Left kidney (tissue), 8 donors: ENCODE measurements at places on chromosomes 5 and 9.
A peak's percentile ranks its signal among the peaks of the same experiment; 100 is the strongest.

DNA sequence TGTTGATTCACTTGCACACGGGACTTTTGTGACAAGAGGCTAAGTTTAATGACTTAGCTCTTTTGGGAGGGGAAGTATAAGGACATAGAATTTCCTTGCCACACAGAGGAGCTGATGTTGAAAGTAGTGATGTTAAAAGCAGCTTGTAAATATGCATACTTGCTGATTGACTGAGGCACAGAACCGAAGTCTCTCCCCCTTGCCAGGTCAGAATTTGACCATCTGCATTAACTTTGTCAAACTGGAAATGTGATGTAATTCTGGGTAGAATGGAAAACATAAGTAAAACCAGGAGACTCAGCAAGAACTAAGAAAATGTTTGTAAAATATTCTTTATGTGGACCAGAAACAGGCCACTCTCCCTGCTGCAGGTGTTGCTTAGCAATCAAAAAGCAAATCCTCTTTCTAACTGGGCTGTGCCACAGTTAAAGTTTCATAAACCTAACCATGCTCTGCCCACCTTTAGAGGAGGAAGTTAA, 284.2 kb downstream of the NR3C1 start:
- no peak for DNase-seq

- DNase-seq, result no peak
These were observed 30.4 kb downstream of the GABBR2 start for GRCh38 chr9:98678244-98678842.

DNA sequence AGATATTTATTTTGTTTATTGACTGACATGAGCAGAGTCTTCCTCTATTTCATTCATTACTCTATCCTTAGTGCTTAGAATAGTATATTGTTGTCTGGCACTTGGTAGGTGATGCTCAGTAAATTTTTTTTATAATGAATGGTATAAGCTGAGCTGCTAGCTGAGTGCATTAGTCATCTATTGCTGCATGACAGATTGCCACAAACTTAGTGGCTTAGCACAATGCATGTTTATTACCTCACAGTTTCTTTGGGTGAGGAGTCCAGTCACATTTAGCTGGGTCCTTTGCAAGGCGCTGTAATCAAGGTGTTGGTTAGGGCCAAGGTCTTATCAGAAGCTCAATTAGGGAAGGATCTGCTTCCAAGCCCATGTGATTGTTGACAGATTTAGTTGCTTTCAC, 23.1 kb downstream of the SMAD5 start:
- no peak for DNase-seq

DNA sequence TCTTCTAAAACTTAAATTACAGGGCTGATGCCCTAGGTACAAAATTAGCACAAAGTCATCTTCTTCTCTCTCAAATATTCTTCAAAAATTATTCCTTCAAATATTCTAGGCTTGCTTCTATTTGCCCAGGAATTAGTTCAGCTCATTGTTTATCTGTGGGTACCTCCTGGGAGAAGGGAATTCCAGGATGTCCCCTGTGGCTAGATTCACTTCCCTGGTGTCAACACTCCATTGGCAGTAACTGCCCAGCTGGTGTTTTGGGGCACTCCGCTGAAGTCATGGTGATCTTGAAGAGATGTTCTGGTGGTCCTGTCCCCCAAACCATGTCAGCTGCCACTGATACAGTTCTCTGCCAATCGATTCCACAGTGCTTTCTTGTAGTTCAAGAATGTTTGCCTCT, 26.2 kb upstream of the TGFBR1 start:
- no peak for DNase-seq

GRCh38 chr5:139669662-139670368, 21.7 kb downstream of the CXXC5 start:
- no peak for DNase-seq

DNA sequence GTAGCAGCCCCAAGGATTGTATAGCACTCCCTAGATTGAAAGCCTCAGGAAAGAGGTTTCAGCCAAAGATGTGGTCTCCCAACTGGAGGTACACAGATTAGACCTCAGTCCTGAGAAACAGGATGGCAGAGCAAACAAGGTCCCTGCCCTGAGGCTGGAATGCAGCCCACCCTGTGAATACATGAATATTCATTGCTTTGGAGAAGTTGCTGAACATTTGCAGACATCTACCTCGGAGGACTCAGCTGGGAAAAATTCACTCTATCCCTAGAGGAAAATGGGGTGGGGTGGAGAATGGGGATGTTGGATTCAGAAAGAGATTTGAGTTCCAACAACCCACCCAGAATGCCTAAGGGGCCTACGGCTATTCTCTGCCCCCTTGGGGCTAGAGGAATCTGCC, 129.4 kb downstream of the SLIT3 start:
- DNase-seq, result no peak

DNA sequence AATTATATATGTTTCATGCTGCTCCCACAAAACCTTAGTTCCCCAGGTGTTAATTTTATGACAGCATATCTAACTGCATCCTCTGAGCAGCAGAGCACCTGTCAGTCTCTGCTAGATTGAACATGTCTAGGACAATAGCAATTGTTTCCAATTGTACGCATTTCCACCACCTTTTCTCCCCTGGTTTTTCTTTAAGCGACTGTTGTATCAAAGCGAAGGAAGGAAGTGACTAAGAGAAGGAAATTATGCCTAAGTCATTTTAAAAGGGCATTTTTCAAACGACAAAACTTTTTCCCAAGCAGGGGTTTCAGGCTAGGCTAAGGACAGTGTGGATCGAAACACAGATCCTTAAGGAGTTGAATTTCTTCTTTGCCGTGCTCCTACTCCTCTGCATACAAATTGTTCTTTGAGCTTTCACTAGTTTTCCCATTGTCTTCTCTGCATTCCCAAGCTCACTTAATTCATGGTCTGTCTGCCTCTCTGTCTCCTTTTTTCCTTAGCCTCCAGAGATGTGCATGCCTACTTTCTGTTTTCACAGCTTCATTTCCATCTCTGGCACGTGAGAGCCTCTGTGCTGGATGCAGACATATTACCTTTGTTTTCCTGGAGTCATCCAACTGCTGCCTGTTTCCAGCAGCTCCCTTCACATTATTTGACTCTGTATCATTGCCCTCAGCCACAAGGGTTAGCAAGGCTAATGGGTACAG, 39.4 kb upstream of the STARD4 start:
- no peak for DNase-seq

GRCh38 chr5:80759866-80760577, 105.2 kb upstream of the DHFR start:
- DNase-seq, result no peak

GRCh38 chr9:274406-274805, 59.7 kb downstream of the DOCK8 start:
- DNase-seq, result no peak

DNA sequence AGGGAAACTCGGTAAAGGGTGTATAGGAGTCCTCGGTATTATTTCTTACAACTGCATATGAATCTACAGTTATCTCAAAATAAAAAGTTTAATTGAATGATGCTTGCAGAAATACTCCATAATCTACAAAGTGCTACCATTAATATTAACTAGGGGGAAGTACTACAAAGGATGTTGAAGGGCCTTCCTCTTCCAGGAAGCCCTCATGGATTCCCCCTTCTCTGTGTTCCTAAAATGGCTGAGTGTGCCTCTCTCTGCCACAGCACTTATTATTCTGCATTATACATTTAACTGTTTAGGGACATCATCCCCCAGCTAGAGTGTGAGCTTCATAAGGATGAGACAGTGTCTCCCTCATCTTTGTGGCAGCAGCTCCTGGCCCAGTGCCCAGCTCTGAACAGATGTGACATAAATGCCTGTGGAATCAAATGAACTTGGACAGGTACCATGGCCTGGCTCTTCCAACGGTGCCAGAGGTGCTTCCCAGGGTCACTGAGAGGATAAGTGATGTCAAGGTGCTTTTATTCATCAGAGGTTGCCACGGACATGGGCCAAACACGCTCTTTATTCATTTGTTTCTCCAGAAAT, 99.5 kb downstream of the PAX5 start:
- no peak for DNase-seq

- DNase-seq, result no peak
These were observed 17.8 kb downstream of the NUDT2 start for GRCh38 chr9:34346873-34347799.

GRCh38 chr5:149210225-149210624, 61.4 kb upstream of the AFAP1L1 start:
- no peak for DNase-seq

GRCh38 chr9:35734096-35734495, 1.6 kb downstream of the CREB3 start:
- DNase-seq, result no peak

DNA sequence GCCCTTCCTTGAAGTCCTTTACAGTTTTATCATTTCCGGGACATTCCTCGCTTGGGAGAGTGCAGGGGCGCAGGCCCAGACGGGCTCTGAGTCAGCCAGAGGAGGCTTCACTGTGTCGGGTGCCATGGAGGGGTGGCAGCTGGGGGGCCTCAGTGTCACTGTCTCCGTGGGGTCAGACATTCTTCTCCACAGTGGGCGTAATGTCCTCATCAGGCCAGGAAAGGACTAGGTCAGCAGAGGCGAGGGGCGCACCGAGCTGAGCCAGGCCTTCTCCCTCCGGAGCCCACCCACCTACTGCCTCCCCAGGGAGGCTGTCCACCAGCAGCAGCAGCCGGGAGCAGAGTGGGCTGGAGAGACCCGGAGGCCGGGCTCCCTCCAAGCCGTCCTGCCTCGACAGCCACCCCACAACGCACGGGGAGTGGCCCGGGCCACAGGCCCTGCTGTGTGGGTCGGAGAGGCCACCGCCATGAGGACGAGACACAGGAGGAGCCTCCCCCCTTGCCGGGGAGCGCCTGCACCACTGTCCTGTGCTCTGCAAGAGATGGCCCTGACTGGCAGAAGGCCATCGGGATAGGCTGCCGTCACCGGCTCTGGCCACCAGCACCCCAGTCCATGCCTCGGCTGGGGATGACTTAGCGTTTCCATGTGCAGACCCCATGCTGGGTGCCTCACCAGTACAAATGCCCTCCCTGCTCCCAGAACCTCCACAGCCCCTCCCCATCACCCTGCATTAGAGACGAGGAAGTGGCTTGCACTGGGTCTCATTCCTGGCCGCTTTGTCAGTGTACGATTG, 26.5 kb downstream of the SARDH start:
- DNase-seq, result no peak

DNA sequence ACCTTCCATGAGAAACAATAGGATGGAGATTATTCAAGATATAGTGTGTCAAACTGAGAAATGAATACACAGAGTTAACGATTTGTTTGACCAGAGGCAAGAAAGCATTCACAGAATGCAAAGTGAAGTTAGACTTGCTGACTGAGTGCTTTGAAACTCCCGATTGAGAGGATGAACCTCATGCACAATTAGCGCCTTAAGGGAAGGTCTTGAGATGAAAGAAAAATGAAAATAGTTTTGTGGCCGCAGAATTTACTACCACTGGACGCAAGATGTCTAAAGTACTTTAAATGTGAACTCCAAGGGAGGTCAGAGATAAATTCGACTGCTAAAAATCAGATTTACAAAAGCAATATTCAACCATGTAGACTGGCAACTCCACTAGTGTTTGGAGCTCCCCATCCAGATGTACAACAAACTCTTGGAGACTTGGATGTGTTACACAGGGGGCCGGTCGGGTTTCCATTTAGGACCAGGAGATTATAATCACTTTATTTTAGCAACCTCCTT, 707 bp upstream of the RIMOC1 start:
- DNase-seq, result peak; percentile 5

DNA sequence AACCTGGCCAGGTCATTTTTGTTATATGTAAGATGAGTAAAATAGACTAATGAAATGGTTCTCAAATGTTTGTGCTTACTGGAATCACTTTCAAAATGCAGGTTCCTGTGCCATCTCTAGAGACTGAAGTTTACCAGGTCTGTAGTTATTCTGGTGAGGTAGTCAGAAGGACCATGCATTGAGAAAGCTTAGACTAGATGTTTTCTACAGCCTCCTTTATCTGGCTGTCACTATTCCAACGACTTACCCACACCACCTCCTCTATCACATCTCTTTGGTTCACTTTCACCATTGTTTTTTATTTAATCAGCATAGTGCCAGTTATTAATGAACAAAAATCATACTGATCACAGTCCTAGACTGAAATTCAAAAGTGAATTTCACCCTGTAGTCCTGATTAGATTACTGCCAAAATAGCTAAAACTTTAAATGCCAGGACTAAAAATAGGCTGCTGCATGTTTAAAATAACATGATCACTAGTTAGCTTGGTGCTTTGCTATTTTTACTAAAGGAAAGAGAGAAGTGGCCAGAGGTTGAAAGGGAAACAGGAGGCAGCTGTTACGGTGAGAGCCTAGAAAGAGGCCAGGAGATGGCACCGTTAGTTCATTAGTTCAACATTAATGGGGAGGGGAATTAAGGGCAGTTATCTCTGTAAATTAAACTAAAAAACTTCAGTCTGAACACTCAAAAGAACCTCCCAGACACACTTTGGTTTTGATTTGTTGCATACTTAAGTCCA, 13.9 kb upstream of the FNIP1 start:
- DNase-seq, result no peak
